ENCODE measurements at places on chromosomes 7 and 10.

DNA sequence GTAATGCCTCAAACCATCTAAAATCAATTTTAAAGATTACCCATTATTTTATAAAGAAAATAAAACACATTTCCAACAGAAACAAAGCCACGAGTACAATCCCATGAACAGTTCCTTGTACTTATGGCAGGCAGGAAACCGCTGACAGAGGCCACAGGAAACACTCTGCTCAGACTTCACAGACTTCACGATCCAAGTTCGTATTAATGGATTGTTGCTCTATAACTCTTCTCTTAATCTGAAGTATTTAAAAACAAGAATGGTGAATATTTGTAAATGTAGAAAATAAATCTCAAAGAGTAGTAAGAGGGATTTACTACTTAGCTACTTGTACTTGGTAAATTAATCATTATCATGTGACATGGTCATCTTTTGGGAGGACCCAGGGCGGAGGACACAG, 78.3 kb downstream of the SNX10 start:
- DNase-seq = no peak

- no peak for DNase-seq
These were observed 6.3 kb upstream of the C10orf71 start for GRCh38 chr10:49292565-49293207.

DNA sequence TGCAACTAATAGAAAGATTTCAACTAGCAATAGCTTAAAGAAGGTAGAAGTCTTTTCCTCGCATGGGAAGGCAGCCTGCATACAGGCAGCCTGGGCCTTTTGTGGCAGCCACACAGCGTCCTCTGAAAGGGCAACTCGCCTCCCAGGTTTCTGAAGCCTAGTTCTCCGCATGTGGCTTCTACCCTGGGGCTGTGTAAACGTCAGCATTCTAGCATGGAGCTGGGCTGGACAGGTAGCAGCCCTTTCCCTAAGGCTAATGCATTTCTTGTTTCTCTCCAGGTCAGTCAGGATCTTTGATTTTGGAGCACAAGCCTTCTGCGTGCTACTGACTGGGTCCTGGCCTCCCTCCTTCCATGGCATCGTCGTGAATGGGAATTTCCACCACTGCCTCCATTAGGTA, 23.8 kb upstream of the SEC61G start:
- DNase-seq = no peak

- peak; percentile 12 for DNase-seq
These were observed 15.6 kb upstream of the PBLD start for GRCh38 chr10:68348265-68348741.

- DNase-seq = no peak
These were observed 31.4 kb upstream of the AQP1 start for GRCh38 chr7:30880125-30880720.

- no peak for DNase-seq
These were observed 190.9 kb downstream of the PAXIP1 start for GRCh38 chr7:154812027-154812426.

GRCh38 chr10:60549686-60550085, 160.0 kb upstream of the ANK3 start:
- DNase-seq = no peak

DNA sequence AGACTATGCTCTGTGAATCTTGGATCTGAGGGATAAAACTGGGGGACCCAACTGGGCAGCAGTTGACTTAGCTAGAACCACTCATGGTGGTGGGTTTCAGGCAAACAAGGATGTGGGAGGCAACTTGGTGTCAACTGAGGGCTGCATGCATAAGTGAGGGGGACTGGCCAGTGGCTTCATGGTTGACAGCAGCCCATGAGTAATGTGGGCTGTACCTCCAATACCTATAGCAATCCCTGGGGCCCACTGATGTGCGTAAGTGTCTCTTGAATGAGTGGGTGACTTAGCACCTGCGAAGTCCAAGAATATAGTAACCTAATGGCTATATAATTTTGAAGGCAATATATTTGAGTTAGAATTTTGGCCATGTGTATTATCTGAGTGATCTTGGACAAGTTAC, 13.7 kb upstream of the MAP3K8 start:
- DNase-seq = no peak

DNA sequence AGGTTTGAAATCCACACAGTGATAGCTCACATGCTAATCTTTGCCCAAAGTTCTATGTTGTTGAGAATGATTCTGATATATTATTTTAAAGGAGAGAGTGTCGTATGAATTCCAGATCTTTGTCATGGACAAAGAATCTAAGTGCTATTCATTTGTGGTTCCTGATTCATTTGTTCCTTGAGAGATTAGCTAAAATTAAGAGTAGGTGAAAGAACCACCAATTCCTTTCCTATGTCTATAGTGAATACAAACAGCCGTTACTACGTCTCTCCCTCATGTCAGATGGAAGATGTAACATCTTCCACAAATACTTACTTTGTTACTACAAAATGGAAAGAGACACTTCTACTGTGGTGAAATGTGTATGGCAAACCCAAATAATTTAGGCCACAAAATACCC, 3.3 kb upstream of the PLXDC2 start:
- DNase-seq = no peak

GRCh38 chr7:30469303-30469702, 9.3 kb downstream of the NOD1 start:
- DNase-seq = no peak

DNA sequence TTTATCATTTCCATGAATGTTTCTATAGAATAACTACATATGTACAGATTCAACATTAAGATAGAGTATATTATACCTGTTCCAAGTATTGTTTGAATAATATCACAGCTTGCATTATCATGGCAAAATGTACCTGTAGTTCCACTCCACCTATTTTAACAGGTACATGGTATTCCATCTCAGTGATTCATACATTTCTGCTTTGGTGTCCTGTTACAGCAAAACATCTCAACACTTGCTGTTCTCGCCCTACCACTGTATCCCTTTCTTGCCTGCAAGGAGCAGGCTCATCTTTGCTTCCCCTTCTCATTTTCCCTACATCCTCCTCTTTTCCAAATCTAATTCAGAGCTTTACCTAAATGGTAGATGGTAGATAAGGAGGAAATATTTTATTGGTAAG, 27.1 kb upstream of the SGCE start:
- DNase-seq = no peak

- DNase-seq = no peak
These were observed 113.0 kb downstream of the CYP26A1 start for GRCh38 chr10:93186653-93187052.

- DNase-seq = no peak
These were observed 26.3 kb upstream of the CCDC7 start for GRCh38 chr10:32419615-32420014.

DNA sequence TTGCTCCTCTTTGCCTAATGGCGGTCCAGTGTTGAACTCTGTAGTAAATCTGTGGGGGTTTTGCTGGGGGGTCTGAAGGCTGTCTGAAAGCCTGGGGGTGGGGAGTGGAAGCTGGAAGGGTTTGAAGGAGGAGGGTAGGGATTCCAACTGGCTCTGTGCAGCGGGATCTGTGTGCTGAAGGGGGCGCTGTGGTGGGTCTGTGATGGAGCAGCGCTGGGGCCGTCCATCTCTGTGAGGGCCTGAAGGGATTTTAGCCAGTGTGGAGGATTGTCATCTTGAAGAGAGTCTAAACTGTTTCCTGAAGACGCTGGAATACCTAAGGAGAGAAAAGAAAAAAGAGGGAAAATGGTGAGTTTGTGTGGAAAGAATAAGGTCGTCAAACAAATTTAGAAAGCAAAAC, 129.2 kb downstream of the STRA8 start:
- no peak for DNase-seq

GRCh38 chr7:4025694-4026615, 656.1 kb upstream of the FOXK1 start:
- DNase-seq = no peak

DNA sequence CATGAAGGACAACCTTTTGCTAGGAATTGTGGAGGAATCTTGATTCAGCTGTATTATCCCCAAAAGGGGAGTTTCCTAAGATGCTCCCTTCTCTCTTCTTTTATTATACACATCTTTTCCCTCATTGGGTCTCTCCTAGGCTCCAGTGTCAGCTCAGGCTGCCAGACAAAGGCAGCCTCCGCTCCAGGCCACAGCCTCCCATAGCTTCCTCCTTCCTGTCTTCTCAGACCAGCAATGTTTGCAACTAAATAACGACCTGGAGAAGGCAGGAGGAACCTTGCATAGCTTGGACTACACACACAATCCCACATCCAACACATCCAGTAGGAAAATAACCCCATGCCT, 12.3 kb downstream of the SFXN3 start:
- DNase-seq = no peak

- no peak for DNase-seq
These were observed 78.4 kb downstream of the RNF216 start for GRCh38 chr7:5702876-5703571.

- no peak for DNase-seq
These were observed 151.4 kb upstream of the FERD3L start for GRCh38 chr7:19296617-19297016.

DNA sequence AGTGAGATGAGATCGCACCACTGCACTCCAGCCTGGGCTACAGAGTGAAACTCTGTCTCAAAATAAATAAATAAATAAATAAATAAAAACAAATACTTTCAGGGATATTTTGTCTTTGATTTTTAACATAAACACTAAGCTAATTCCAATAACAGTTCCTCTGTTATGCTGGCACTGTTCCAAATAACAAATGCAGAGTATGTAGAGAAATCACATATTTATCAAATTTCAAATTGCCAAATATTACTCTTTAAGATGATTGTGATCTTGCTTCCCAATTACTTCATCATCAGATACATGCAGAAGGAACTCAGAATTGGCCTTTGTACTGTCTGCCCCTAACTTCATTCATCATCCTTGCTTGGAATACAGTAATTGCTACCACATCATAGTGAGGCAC, 19.7 kb downstream of the FAM24A start:
- DNase-seq = no peak

GRCh38 chr7:27123477-27124053, 7.0 kb downstream of the HOXA4 start:
- no peak for DNase-seq

GRCh38 chr7:17042211-17042610, 160.4 kb upstream of the AGR3 start:
- DNase-seq = no peak

- DNase-seq = no peak
These were observed 102.4 kb downstream of the LRRC4 start for GRCh38 chr7:127928852-127929251.

GRCh38 chr7:90834771-90835170, 238.7 kb downstream of the CDK14 start:
- DNase-seq = no peak

GRCh38 chr7:114649689-114650088, 235.1 kb downstream of the FOXP2 start:
- no peak for DNase-seq

DNA sequence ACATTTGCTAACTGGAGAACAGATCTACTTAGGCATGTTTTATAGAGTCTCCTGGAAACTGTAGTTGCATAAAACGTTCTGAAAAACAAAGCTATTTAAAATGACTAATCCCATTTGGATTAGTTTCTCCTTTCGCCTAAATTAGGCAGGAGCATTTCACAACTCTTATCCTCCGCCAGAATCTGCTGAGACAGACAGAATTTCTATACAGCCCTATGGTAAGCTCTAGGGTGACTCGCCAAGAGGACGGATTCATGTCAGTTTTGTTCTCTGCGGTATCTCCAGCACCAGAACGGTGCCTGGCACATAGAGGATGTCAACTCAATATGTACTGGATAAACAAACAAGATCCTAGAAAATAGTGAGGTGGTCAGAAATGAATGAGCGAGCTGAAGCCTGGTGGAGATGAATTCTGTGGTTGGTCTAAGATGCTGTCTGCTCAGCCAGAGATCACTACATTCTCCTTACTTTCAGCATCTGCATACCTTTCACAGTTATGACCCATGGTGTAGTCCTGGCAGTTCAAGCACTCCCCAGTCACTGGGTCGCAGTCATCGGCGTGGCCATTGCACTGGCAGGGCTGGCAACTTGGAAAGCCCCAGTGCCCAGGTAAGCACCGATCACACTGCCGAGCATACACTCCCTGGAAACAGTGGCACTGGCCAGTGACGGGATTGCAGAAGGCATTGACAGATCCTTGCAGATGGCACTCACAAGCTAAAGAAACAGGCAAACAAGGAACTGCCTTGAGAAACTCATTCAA, 44.0 kb downstream of the LAMB1 start:
- no peak for DNase-seq

- no peak for DNase-seq
These were observed 36.9 kb upstream of the PPIF start for GRCh38 chr10:79310200-79310865.

- no peak for DNase-seq
These were observed 9.9 kb upstream of the NEUROG3 start for GRCh38 chr10:69583106-69583505.

- DNase-seq = no peak
These were observed 49.9 kb upstream of the STEAP1B start for GRCh38 chr7:22549667-22550513.

GRCh38 chr7:127876393-127876792, 154.8 kb downstream of the LRRC4 start:
- DNase-seq = no peak
